ENCODE measurements at places on chromosomes 13 and 19.

GRCh38 chr19:18144361-18144760 lies 8.6 kb upstream of the PIK3R2 start:
- H3K27me3 ChIP-seq: no peaks in the 10 kb centered on the region
- no peak overlapping the region for H3K4me3 ChIP-seq
- H3K36me3 ChIP-seq: no peaks in the 10 kb centered on the region
- no peaks in the 10 kb centered on the region for H3K4me1 ChIP-seq
- H3K27ac ChIP-seq: no peak overlapping the region

DNA sequence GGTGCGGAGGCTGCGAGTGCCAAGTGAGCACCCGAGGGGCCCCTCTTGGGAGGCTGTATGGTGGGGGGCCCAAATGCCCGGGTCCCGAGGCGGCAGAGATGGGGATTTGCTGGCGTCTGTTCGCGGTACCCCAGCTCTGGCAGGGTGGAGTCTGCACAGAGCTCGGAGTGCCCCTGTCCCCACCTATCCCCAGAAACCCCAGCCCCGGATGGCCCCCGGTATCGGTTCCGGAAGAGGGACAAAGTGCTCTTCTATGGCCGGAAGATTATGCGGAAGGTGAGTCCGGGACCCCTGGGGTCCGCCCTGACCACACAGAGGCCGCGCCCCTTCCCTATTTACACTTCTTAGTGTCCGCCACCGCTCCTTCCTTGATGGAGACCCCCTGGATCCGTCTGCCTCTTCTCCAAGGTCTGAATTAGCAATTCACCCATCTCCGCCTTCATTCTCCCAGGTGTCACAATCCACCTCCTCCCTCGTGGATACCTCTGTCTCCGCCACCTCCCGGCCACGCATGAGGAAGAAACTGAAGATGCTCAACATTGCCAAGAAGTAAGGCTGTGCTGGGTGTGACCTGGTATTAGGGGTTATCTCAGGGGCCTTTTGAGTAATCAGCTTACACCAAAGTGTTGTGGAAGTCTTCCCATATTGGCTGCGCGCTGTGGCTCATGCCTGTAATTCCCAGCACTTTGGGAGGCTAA lies 630 bp downstream of the PNPLA6 start:
- no peaks in the 10 kb centered on the region for H3K36me3 ChIP-seq
- peak overlapping the region; percentile 88 for H3K27ac ChIP-seq
- peak overlapping the region; percentile 54 for H3K4me3 ChIP-seq
- no peaks in the 10 kb centered on the region for H3K27me3 ChIP-seq

- no peak overlapping the region for H3K4me3 ChIP-seq
- H3K4me1 ChIP-seq: peaks cover 9% of the 10 kb centered on the region
- no peaks in the 10 kb centered on the region for H3K27me3 ChIP-seq
- H3K36me3 ChIP-seq: no peaks in the 10 kb centered on the region
- DNase-seq: no peak
Observed at GRCh38 chr19:31257426-31258130, 91.7 kb downstream of the TSHZ3 start.

- H3K36me3 ChIP-seq: no peaks in the 10 kb centered on the region
- no peak overlapping the region for H3K27ac ChIP-seq
- no peaks in the 10 kb centered on the region for H3K4me1 ChIP-seq
- no peak for DNase-seq
- no peaks in the 10 kb centered on the region for H3K27me3 ChIP-seq
Observed at GRCh38 chr19:30648866-30649862, 277.0 kb downstream of the ZNF536 start.

DNA sequence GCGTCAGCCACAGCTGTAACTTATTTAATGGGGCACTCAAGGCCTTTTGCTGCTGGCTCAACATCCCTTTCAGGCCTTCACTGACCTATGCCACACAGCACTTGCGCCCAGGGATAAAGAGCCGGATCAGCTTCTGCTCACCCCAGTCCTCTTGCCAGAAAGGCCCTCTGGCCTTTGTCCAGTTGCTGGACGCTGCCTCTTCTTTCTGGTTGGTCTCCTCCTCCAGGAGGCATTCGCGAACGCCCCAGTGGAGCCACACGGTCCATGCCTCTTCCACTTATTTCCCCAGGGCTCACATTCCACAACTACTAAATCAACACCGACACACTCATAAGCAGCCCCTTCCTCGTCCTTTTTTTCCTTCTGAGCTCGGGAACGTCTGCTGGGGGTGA lies 3.7 kb upstream of the ZNF329 start:
- H3K27ac ChIP-seq: peak overlapping the region; percentile 79
- no peaks in the 10 kb centered on the region for H3K36me3 ChIP-seq
- peak overlapping the region; percentile 86 for H3K4me3 ChIP-seq
- no peaks in the 10 kb centered on the region for H3K27me3 ChIP-seq
- DNase-seq: peak; percentile 53
- peaks cover 9% of the 10 kb centered on the region for H3K4me1 ChIP-seq

GRCh38 chr13:106882246-106882645 lies 314.3 kb upstream of the ARGLU1 start:
- H3K4me1 ChIP-seq: peaks cover 3% of the 10 kb centered on the region
- DNase-seq: no peak
- H3K27ac ChIP-seq: no peak overlapping the region
- H3K4me3 ChIP-seq: no peak overlapping the region

- H3K4me1 ChIP-seq: peaks cover 3% of the 10 kb centered on the region
- H3K36me3 ChIP-seq: no peaks in the 10 kb centered on the region
- no peaks in the 10 kb centered on the region for H3K27me3 ChIP-seq
Observed at GRCh38 chr13:109734002-109734785, 52.2 kb downstream of the IRS2 start.

DNA sequence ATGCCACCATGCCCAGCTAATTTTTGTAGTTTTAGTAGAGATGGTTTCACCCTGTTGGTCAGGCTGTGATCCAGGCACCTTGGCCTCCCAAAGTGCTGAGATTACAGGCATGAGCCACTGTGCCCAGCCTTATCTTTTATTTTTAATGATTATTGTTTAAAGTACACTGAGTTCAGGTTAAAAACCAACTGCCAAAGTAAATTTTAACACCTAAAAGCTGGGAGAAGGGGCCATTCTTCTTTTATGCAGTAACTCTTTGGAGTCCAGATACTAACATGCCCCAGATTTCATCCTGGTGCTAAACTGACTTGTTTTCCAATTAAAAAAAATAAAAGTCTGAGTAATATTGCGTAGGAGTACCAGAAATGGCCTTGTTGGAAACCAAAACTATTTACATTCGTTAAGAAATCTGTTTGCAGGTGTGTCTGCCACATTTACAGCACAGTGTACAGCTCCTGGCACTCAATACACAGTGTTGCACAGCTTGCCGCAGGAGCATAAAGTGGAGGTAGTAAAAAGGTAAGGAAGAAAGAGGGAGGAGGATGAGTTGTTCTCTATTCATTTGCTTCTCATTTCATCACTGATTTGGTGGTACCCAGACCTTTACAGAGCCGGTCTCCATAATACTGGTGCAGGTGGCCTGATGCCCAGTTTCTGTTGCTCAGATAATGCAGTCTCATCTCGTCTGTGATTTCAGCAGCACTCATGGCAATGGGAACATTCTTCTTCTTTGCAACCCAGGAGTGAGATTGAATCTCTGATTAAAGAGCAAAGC lies 108.9 kb downstream of the PCCA start:
- H3K27me3 ChIP-seq: peaks cover 4% of the 10 kb centered on the region
- no peak overlapping the region for H3K4me3 ChIP-seq
- no peak for DNase-seq
- no peak overlapping the region for H3K27ac ChIP-seq
- peaks cover 5% of the 10 kb centered on the region for H3K4me1 ChIP-seq

GRCh38 chr13:84648069-84648640 lies 765.9 kb upstream of the SLITRK1 start:
- no peaks in the 10 kb centered on the region for H3K4me1 ChIP-seq
- DNase-seq: no peak
- no peaks in the 10 kb centered on the region for H3K36me3 ChIP-seq
- no peak overlapping the region for H3K27ac ChIP-seq

GRCh38 chr13:99378985-99379733 lies 72.0 kb upstream of the GPR183 start:
- no peak overlapping the region for H3K27ac ChIP-seq
- no peak overlapping the region for H3K4me3 ChIP-seq
- no peak for DNase-seq
- H3K4me1 ChIP-seq: peaks cover 2% of the 10 kb centered on the region
- no peaks in the 10 kb centered on the region for H3K36me3 ChIP-seq

DNA sequence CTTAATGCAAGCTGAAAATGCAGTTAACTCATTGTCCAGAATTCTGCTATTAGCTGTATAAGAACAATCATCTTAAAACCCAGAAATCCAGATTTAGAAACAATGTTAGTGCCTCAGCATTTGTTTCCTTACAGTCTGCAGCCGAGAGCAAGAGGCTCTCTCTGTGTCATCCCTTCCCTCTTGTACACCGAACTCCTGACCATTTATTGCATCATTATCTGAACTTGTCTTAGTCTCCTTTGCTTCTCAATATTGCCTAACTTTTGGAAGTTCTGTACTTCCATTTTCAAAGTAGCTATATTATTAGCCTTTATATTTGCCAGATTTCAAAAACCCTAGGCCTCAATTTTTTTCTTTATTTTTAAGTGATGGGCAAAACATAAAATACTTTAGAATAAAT lies 27.1 kb downstream of the RNASEH2B start:
- DNase-seq: no peak
- no peaks in the 10 kb centered on the region for H3K27me3 ChIP-seq
- H3K4me3 ChIP-seq: no peak overlapping the region
- H3K36me3 ChIP-seq: no peaks in the 10 kb centered on the region
- H3K4me1 ChIP-seq: no peaks in the 10 kb centered on the region
- H3K27ac ChIP-seq: no peak overlapping the region

DNA sequence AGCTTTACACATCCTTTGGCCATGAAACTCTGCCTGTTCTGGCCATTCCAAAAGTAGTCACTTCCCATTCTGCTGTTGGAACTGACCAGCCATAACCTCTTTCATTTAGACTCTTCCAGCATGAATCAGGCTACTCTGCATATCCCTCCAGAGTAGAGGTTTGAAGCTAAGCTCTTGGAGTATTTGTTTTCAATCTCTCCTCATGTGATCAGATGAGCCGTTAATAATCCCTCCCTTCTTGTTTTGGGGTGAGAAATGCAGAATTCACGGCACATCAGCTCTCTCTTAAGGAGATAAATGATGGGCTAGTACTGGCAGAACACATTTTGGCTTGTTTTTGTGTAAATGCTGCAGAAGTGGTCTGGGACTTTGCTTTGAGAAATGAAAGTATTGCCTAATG lies 519.9 kb downstream of the PCDH17 start:
- no peaks in the 10 kb centered on the region for H3K36me3 ChIP-seq
- no peak for DNase-seq
- no peak overlapping the region for H3K4me3 ChIP-seq
- H3K4me1 ChIP-seq: no peaks in the 10 kb centered on the region

- H3K36me3 ChIP-seq: no peaks in the 10 kb centered on the region
- H3K27me3 ChIP-seq: no peaks in the 10 kb centered on the region
- no peak for DNase-seq
- no peak overlapping the region for H3K4me3 ChIP-seq
- H3K27ac ChIP-seq: no peak overlapping the region
- peaks cover 2% of the 10 kb centered on the region for H3K4me1 ChIP-seq
Observed at GRCh38 chr13:33612641-33613638, 205.0 kb upstream of the RFC3 start.

DNA sequence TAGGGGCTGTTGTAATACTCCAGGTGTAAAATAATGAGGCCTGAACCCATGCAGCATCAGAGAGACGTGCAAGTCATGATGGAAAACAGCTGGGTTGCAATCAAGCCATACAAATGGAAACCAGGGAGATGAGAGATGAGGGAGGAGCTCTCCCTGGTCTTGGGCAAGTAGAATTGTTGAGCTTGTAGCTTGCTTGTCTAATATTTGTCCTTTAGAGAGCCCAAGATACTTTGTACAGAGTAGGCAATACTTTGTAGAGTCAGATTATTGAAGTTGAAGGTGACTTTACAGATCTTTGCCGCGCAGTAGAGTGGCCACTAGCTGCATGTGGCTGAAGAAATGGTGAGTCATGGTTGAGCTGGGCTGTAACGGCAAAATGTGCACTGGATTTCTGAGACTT lies 8.3 kb downstream of the ATP8A2 start:
- DNase-seq: no peak
- H3K27me3 ChIP-seq: no peaks in the 10 kb centered on the region
- no peak overlapping the region for H3K4me3 ChIP-seq
- H3K36me3 ChIP-seq: no peaks in the 10 kb centered on the region

DNA sequence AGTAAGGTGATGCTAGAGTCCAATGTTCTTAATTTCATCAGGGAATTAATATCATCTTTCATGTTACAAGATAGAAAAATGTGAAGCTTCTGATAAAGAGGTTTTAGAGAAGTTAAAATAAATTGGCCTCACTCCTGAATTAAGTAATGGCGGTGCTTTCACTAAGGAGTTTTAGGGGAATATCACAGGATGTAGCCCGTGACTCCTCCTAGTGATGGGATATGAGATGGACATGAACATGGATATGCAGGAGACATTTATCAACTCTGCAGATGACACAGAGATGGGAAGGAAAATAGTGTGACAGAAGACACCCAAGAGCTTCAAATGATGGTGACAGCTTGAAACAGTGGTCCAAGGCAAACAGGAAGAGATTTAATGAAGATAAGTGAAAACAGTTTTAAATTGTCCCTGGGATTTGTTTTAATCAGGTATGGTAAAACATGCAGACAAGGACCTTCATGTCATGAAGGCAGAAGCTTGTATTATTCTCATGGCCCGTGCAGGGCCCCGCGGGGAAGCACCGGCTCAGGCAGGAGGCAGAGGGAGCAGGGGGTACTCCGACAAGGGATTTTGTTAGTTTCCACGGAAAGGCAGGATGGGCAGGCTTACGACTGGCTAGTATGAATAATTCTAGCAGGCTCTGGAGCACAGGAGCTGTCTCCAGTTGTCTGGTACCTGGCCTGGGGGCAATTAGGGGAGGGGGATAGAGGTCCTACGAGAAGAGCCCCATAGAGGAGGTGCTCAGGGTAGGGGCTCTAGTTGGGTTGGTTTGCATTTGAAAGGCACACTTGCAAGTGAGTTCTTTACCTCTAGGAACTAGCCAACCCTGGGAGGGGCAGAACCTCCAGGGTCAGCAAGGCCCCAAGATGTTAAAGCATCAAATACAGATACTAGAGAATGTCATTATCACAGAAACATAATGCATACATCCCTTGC lies 38.7 kb upstream of the FARP1 start:
- no peaks in the 10 kb centered on the region for H3K27me3 ChIP-seq
- H3K4me1 ChIP-seq: no peaks in the 10 kb centered on the region
- no peak overlapping the region for H3K27ac ChIP-seq

GRCh38 chr19:1767464-1767933 lies 14.2 kb downstream of the ONECUT3 start:
- H3K4me1 ChIP-seq: no peaks in the 10 kb centered on the region
- no peaks in the 10 kb centered on the region for H3K36me3 ChIP-seq
- DNase-seq: peak; percentile 65
- peaks cover 2% of the 10 kb centered on the region for H3K27me3 ChIP-seq

GRCh38 chr13:109897988-109898624 lies 111.7 kb upstream of the IRS2 start:
- no peak overlapping the region for H3K4me3 ChIP-seq
- no peaks in the 10 kb centered on the region for H3K4me1 ChIP-seq
- DNase-seq: no peak
- no peaks in the 10 kb centered on the region for H3K27me3 ChIP-seq

DNA sequence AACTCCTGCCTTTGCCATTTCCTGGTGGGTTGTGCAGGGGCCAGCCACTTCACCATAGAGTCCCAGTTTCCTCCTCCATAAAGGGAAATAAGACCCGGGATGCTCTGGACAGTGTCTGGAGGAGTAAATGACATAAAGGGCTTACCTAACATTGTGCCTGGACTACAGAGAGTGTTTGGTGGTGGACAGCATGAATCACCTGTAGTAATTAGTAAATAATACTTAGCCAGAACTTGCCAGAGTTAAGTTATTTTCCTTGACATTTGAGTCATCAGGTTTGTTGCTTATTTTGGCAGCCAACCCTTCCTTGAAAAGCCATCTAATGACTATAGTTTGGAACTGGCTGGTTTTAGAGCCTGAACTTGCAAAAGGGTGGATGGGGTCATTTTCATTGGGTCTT lies 159.2 kb downstream of the SLC7A1 start:
- no peak overlapping the region for H3K4me3 ChIP-seq
- H3K27ac ChIP-seq: no peak overlapping the region
- no peaks in the 10 kb centered on the region for H3K27me3 ChIP-seq
- H3K4me1 ChIP-seq: peaks cover 23% of the 10 kb centered on the region
- DNase-seq: no peak

Measured in ovary (tissue), 10 donors.